ENCODE measurements at places on chromosomes 13 and 19.

DNA sequence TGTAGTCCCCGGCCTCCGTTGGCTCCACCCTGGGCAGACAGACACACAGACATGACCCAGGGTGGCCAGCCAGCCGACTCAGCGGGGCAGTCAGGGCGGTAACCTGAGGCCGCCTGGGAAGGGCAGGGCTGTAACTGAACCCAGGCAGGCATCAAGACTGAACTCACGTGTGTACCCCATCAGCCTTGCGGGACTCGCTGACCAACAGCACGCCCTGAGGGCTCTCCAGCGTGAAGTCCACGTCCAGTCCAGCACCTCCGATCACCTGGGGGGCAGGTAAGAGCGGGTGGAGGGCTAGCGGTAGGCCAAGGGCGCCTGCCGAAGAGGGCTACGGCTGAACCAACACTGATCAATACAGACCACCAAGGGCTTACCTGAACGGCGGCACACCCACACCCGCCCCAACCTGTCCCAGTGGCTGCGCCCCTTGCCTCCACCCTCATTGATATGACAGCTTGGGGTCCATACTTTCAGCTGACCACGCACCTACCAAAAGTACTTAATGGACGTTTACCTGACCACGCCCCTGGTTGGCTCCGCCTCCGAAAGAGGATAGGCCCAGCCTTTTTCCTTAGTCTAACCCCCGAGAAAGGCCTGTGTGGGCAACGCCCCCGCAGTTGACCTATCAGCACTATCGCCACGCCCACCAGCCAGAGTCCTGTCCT, 791 bp downstream of the TMED1 start:
- DNase-seq, result no peak

DNA sequence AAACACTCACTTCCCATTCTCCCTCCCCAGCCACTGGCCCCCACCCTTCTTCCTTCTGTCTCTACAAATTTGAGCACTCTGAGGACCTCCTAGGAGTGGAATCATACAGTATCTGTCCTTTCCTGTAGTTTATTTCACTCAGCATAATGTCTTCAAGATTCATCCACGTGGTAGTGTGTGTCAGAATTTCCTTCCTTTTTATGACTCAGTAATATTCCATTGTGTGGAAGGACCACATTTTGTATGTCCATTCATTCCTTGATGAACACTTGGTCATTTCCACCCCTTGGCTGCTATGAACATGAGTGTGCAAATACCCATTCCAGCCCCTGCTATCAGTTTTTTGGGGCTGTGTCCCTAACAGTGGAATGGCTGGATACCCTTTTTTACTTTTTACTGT, 9.8 kb downstream of the KLF2 start:
- DNase-seq, result no peak

DNA sequence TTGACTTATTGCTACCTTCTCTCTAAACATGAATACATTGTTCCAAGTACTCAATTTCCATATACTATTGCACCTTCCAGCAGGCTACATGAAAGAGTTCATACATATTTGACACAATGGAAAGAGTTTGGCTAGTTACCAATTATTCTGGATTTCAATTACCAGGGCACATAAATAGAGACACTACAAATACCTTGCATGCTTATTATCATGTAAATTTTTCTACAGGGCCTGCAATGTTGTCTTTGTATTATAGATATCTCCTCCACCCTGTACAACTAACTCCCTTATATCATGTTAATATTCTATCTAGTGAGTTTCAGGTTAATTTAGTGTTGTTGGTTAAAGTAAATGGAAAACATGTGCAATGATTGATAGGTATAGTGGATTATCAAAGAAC, 540.7 kb upstream of the SLITRK5 start:
- DNase-seq, result no peak

GRCh38 chr13:32940601-32941000, 75.6 kb upstream of the KL start:
- no peak for DNase-seq

GRCh38 chr13:50213526-50213925, 198.3 kb downstream of the KCNRG start:
- DNase-seq, result no peak

DNA sequence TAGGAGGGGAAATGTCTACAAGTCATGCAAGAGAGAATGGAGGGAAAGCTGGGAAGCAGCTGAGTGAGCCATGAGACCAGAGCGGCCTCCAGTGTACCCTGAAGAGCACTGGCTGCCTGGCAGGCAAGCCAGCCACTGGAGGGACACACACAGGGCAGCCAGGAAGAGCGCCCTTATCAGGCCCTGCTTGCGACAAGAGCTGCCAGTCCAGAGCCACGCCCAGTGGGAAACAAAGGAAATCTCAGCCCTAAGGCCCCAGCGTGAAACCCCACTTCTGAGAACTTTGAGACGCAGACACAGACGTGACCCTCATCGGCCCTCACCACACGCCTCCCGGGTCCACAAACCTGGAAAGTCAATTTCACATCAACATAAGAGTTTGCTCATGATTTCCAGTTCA, 105.0 kb downstream of the STK24 start:
- DNase-seq, result no peak

GRCh38 chr19:17333611-17334413, 843 bp downstream of the ANO8 start:
- DNase-seq, result peak; percentile 86

- DNase-seq, result no peak
Observed at GRCh38 chr19:52176574-52176973, 5.2 kb upstream of the ZNF836 start.

DNA sequence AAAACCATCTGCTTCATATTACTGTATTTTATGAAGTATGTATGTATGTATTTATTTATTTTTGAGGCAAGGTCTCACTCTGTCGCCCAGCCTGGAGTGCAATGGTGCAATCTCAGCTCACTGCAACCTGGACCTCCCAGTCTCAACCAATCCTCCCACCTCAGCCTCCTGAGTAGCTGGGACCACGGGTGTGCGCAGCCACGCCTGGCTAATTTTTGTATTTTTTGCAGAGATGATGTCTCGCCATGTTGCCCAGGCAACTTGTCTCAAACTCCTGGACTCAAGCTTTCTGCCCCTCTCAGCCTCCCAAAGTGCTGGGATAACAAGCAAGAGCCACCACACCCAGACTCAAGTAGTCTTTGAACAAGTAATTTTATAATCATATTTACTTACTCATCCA, 5.5 kb downstream of the KATNAL1 start:
- no peak for DNase-seq

DNA sequence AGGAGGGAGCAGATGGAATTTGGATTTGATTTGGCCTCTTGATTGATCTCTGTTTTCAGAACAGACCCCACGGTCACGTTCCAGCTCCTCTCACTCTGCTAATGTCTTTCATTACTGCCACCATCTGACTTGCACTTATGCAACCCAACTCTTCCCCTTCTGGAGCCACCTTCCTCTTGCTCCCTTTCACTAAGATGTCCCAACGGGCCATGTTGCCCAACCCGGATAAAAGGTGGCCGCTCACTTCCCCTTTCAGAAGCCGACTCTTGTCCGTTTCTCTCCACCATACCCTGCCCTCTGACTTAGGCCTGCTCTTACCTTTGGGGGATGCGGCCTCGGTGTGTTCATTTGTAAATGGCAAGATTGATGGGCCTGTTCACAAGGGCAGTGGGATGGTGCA, 27.4 kb upstream of the CYP4F8 start:
- DNase-seq, result peak; percentile 12

- no peak for DNase-seq
Observed at GRCh38 chr13:113058988-113059850, 46.4 kb upstream of the F7 start.
